ENCODE measurements at places on chromosomes 1 and 21.

DNA sequence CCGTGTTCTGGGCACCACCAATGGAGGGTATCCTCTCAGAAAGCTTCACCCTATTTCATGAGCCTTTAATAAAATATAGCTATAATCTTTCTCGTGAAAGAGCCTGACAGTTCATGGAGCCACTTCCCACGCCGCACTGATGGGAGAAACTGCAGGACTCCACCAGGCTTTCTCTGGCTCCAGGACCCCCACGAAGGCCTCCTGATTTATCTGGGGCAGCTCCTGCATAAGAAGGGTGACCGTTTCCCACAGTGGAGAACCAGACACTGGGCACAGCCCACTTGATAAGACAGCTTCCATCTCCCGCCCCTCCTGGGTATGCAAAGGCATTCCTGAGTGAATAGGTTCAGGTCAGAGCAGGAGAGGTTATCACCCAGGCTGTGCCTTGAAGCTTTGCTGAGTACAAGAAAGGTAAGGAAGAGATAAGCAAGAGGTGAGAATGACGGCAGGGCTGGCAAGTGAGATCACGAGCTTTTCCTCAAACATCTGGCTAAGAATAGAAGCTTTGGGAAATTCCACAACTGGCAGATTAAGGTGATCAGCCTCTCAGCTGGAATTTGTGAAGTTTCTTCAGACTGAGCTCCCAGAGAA lies 499.8 kb downstream of the KIF26B start:
- no peak for DNase-seq

- DNase-seq, result no peak
These were observed 62.0 kb upstream of the ST6GALNAC3 start for GRCh38 chr1:76012341-76013205.

DNA sequence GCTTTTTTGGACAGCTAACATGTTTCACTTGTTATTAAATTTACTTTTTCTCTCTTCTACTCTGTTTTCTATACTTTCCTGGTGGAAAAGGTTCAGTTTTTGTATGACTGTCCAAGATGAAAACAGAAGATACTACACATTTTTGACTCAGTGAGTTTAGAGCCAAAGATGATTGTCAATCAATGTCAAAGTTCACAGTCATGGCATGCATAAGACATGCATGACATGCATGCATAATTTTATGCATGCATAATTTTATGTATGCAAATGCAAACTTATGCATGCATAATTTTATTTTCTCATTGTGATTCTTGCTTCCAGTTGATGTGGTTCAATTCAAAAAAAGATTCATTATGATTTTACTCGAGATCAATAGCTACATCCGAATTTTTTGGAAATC lies 48.1 kb upstream of the TMPRSS15 start:
- no peak for DNase-seq

- no peak for DNase-seq
These were observed 16.3 kb downstream of the PRPF38A start for GRCh38 chr1:52420713-52421112.

DNA sequence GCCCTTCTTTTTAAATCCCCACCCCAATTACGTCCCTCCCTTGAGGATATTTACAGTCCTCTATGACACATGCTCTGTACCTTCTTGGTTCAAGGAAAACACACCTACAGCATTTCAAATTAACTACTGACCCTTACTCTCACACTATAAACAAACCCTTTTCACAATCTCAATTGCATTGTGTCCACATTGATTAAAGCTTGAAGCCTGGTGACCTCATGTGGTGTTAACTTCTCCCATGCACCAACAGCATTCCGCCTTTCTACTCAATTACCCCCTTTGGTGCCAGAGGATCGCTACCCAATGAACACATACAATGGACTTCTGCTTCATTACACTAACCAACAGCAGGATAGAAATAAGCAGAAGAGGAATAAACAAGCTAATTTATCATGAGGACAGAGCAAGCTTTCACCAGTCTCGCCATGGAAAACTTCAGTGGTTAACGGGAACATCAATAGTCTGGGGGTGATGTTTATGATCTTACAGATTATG lies 15.2 kb downstream of the WLS start:
- no peak for DNase-seq

DNA sequence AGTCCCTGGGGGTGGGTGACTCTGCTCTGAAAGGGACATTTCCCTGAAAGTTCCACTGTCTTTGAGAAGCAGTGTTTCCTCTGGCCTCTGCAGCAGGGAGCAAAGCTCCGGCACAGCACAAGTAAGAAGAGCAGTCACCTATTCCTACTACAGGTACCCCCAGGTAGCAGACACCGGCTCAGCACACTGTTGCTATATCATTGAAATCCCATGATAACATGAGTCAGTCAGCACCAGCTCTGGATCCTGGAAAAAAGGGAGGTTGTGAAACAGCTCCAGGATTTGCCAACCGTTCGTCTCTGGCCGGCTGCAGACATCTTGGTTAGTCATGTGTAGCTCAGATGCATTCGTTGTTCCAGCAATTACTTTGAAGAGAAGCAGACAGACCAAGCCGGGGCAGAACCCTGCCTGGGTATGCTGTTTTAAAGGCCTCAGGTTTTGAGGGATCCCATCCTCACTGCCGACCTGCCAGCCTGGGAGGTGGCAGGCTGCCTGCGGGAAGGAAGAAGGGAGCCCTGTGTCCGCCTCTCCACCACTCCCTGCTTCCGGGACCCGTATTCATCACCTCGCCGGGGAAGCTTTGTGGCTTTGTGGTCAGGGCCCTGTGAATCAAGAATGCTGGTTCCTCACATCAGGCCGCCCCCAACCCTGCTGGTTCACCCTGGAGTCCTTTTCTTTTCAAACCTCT lies 139.2 kb downstream of the CLIC6 start:
- no peak for DNase-seq

DNA sequence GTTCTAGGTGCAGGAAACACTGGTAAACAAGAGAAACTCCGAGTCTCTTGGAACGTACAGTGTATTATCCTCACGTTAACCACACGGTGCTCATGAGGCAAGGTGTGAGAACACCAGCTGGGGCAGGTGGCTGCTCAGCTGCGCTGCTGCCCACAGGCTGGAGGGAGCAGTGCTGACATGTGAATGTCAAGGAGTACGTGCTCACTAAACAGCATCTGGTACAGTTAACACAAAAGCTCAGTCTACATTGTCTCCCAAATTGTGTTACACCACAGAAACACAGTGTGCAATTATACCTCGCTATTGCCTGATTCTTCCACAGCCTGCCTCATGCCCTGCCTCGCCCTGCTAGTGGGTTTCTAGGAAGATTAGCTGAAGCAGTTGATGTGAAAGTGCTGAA lies 138.4 kb downstream of the GLIS1 start:
- no peak for DNase-seq

- no peak for DNase-seq
These were observed 41.2 kb downstream of the MAP3K21 start for GRCh38 chr1:233368789-233369130.

DNA sequence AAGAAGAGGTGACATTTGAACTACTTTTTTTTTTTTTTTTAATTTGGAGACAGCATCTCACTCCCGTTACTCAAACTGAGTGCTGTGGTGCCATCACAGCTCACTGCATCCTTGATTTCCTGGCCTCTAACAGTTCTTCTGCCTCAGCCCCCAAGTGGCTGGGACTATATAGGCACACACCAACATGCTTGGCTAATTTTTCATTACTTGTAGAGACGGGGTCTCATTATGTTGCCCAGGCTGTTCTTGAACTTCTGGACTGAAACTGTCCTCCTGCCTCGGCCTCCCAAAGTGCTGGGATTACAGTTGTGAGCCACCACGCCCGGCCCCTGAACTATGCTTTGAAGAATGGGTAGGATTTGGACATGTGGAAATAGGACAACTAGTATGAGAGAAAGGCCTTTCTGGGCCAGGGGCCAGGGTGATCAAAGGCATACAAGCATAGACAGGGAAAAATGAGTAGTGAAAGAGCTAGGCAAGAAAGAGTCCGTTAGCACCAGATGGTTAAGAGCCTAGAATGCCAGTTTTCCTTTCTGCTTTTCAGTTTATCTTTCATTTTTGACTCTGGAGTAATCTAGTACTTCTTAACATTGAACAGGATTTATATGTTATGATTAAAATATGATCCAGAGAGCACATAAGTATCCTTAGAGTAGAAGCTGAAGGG lies 6.3 kb downstream of the RABGAP1L start:
- peak; percentile 30 for DNase-seq

GRCh38 chr1:153359241-153359640 lies 1.6 kb downstream of the S100A9 start:
- no peak for DNase-seq

- no peak for DNase-seq
These were observed 98.4 kb upstream of the GADD45A start for GRCh38 chr1:67586596-67586995.

DNA sequence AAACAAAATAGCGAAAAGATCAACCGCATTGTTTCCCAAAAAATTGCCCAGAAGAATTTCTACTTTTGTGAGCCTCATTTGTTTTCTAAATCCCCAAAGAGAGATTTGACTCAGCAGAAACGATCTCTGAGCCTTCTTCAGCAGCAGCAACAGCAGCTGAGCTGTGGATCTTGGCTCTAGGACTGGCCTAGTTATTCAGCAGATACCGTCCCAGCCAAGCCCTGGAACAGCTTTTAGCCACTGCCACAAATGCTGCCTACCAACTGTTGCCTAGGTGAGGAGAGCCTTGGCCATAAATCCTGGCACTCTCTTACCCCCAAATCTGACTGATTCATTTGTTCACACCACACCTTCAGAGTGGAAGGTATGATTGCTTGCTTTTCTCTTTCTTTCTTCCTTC lies 320.1 kb downstream of the TGFB2 start:
- DNase-seq, result peak; percentile 5

GRCh38 chr1:41907446-41907845 lies 11.3 kb downstream of the HIVEP3 start:
- peak; percentile 56 for DNase-seq

- DNase-seq, result no peak
These were observed 4.7 kb downstream of the RIMKLA start for GRCh38 chr1:42385283-42385682.

- DNase-seq, result no peak
These were observed 9.8 kb upstream of the CELSR2 start for GRCh38 chr1:109239409-109240068.

- DNase-seq, result no peak
These were observed 232.1 kb downstream of the TPR start for GRCh38 chr1:186142916-186143315.

- no peak for DNase-seq
These were observed 113.8 kb upstream of the C8B start for GRCh38 chr1:57079454-57080157.

GRCh38 chr1:156815307-156815826 lies 1.3 kb downstream of the SH2D2A start:
- DNase-seq, result no peak

DNA sequence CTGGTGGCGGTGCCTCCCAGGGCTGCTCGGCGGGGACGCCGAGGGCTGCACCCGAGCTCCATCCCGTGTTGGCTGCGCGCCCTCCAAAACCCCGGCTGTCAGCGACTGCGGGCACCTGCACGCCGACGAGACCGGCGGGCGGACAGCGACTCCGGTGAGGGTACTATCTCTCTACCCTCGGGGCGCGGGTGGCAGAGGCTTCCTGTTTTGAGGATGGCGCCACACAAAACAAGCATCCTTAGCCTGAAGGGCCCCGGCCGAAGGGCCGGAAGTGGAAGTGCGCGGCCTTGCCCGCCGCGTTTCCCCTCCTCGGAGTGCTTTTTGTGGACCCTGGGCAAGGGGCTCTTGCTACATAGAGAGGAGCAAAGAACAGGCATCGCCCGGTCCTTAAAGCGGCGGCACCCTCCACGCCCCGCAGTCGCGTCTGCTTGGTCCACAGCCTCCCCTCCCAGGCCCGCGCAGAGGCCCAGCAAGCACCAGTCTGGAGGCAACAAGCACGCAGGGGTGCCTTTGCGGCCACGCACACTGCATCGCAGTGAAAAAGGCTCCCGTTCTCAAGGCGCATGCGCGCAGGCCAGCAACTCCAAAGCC lies 561 bp upstream of the COQ8A start:
- DNase-seq, result peak; percentile 66

DNA sequence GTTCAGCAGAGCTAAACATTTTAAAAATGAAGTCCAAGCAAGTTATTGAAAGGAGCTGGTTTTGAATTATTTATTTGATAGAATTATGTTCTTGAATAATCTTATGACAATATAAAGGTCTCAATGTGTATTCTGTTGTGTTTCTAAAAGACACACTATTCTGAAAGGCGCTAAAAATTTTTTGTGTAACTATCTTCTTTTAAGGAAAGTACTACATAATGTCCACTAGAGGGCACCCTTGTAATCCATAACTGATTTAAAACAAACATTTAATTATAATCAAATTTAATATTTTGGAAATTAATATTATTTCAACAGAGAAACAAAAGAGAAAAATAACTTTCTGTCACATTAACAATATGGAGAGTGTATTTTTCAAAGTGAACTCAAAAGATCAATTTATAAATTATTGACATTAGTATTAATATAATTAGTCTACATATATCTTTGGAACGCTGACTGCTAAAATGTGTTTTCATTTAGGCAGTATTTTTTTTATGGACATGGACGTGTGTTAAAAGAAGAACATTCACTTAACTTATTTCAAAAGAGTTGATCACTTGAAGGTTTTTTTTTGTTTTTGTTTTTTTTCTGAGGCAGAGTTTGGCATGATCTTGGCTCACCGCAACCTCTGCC lies 248.4 kb downstream of the DENND1B start:
- DNase-seq, result peak; percentile 6

DNA sequence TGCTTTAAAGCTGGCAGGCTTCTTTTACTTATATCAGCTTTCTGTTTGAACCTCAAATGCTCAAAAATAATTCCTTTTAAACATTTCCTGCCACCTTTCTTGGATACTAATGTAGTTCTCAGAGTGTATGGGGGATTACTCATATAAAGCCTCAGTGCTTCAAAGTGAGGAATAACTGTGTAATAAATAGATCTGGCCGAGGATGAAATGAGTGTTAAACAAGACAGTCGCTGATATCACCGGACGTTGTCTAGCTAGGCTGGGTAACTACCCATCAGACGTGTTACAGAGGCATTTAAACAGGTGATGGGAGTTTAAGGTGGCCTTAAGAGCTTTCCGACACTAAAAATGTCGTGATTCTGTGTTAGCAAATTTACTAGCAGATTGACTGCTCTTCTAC lies 53.1 kb downstream of the VANGL2 start:
- DNase-seq, result no peak

GRCh38 chr1:55786396-55786795 lies 571.2 kb upstream of the USP24 start:
- no peak for DNase-seq

- DNase-seq, result no peak
These were observed 127.1 kb upstream of the C1orf105 start for GRCh38 chr1:172293429-172293828.

GRCh38 chr1:232280910-232281309 lies 349.0 kb downstream of the SIPA1L2 start:
- no peak for DNase-seq

DNA sequence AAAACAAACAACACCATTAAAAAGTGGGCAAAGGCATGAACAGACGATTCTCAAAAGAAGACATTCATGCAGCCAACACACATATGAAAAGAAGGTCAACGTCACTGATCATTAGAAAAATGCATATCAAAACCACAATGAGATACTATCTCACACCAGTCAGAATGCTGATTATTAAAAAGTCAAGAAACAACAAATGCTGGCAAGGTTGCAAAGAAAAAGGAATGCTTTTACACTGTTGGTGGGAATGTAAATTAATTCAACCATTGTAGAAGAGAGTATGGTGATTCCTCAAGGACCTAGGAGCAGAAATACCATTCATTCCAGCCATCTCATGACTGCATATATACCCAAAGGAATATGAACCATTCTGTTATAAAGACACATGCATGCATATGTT lies 419.6 kb downstream of the NEGR1 start:
- no peak for DNase-seq

- DNase-seq, result no peak
These were observed 88.4 kb upstream of the TMPRSS2 start for GRCh38 chr21:41596241-41596925.

- DNase-seq, result no peak
These were observed 23.9 kb upstream of the SLAMF6 start for GRCh38 chr1:160546942-160547341.

All from cerebellum (tissue), 4 donors.